ENCODE measurements at places on chromosomes 7 and 10.

DNA sequence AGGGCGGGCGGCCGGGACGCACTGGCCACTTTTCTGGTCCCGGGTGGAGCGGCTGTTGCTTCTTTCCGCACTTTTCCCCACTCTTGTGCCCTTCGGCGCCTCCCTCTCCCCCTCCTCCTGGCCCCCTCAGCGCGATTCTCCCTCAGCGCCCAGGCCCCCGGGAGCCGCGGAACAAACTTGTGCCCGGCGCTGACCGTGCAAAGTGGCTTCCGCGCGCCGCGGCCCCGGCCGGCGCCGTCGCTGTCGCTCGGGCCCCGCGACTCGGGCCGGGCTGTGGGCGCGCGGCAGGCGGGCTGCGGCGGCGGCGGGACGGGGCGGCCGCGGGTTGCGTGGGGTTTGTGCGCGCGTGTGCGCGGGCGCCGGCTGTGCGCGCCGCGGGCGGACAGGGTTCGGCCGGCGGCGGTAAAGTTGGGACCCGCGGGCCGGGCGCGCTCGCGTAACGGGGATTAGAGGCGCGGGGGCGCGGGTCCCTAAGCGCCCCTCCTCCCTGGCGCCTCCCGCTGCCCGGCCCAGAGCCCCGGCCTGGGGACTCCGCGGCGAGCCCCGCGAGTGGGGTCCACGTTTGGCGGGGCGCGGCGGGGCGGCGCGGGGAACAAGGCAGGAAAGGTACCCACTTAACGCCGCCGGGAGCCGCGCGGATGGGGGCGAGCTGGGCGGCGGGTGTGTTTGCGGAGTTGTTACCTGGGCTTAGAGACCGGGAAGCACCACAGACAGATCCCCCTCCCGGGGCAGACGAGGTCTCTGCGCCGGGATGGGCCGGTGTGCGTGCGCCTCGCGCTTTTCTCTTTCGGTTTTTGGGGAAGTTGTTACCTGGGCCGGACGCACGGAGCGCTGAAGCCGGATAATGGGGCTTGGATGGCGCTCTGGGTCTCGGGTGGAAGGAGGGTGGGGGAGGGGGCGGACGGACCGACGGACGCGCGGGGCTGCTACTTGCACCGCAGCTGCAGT is 860 bp downstream of the ZEB1 start:
- DNase-seq, result peak; percentile 23

DNA sequence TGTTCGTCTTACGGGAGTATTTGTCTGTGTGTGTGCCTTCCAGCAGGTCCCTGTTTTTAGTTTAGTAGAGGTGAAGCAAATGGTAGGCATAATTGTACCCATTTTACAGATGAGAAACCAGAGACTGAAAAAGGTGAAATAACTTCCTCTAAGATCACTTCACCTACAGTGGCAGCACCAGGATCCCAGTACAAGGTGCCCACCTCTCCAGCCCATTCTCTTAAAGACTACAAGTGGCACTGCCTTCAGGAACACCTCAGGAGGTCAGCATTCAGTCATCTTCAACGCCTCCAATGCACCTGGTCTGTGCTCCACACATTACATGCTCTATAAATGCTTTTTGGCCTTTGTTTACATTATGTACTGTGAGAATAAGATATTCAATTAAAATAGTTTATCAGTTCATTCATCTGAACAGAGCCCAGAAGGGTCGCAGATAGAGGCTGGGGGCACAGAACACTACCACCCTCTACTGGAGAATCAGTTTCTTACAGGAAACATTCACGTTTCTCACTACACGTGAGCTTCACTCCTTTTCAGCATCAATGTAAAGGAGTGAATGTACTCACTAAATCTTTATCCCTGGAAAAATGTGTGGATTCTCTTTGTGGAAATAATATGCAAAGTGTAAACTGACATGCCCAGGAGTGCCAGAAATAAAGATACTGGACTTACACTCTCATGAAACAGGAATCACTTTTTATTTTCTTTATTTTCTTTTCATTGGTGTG is 45.5 kb upstream of the ABLIM1 start:
- no peak for DNase-seq

- no peak for DNase-seq
Observed at GRCh38 chr10:46287846-46288477, 1.2 kb downstream of the ANTXRL start.

DNA sequence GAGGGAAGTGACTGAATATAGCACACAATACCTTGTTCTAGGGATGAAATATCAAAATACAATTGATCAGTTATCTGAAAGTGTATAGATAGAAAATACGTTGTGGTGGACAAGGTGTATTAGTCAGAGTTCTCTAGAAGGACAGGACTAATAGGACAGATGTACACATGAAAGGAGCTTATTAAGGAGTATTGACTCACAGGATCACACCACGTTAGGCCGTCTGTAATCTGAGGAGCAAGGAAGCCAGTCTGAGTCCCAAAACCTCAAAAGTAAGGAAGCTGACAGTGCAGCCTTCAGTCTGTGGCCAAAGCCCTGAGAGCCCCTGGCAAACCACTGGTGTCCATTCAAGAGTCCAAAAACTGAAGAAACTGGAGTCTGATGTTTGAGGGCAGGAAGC is 406.1 kb downstream of the MDFIC start:
- DNase-seq, result no peak

DNA sequence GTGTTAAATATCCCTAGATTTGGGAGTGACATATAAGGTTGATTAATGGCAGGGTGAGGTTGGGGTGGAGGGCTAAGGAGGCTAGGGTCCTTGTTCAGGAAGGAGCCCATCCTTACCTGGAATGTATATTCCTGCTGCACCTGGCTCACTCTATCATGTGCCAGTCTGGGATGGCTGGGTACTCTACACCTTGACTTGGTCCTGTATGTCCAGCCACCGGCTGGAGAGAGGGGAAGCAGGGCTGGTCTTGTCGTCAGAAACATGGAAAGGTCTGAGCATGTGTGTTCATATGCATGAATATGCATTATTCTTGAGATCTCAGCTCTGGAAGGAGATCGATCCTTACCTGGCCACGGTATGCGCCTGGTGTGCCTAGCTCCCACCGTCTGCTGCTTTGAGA is 33.2 kb downstream of the TMEM270 start:
- no peak for DNase-seq

GRCh38 chr10:45376371-45376801 is 2.4 kb downstream of the ALOX5 start:
- DNase-seq, result no peak

- DNase-seq, result no peak
Observed at GRCh38 chr7:134741907-134742635, 37.4 kb upstream of the CALD1 start.

- no peak for DNase-seq
Observed at GRCh38 chr7:100407285-100408180, 21.0 kb downstream of the ZCWPW1 start.

GRCh38 chr7:130957137-130957513 is 223.1 kb upstream of the KLF14 start:
- DNase-seq, result no peak

DNA sequence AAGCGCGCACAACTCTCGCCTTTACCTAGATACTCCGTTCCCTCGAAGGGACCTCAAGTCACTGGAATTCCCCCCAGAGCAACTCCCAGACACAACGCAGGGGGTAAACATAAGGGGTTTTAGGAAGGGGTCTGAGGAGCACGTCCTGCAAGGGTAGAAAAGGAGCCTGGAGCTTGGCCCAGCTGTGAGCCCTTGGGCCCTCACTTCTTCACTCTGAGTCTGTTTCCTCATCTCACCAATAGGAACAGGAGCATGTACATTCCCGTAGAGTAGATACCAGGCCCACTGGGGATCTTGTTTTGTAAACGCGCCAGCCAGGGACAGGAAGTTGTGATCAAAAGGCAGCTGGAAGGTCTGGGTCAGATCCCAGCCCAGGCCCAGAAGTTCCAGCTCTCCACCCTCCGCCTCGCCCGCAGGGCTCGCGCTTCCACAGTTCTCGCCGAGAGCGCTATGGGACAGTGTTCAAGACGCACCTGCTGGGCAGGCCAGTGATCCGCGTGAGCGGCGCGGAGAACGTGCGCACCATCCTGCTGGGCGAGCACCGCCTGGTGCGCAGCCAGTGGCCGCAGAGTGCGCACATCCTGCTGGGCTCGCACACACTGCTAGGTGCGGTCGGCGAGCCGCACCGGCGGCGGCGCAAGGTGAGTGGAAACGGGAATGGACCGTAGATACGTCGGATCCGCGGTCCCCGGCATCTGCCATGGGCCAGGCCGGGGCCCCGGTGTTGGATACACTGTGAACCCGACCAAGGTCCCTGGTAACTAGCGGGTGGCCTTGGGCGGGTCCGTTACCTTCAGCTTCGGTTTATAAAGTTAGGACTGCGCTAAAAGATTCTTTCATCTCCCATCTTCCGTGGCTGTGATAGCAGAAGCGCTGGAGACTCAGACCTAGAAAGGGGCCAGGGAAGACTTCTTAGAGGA is 1.3 kb downstream of the CYP26C1 start:
- no peak for DNase-seq

- DNase-seq, result no peak
Observed at GRCh38 chr10:98396096-98397063, 18.6 kb downstream of the PYROXD2 start.

DNA sequence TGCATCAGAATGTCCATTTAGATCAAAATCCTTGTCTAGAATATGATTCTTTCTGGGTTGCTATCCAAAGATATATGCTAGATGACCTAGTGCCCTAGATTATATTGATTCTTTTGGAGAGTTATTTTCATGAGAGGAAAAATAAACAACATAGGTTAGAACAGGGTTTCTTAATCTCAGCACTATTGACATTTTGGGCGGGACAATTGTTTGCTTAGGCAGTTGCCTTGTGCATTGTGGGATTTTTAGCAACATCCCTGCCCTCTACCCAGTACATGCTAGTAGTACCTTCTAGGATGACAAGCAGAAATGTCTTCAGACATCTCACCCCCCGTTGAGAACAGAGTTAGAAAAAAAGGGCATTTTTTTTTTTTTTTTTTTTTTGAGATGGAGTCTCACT is 25.1 kb upstream of the LAMB1 start:
- DNase-seq, result no peak

DNA sequence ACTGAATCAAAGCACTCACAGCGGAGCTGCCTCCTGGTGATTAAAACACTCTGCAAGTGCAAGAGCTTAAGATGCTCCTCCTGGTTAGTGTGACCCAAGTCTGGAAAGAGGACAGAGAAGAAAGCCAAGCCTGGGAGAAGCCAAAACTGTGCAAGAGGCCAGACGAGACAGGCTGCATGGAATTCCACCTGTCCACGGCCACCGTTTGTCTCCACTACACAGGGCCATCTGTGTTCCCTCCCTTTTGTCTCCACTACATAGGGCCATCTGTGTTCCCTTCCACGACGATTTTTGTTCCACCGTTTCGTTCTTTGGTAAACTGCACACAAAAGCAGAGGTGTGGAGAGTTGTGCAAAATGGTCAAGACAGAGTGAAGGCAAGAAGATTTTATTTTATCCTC is 233.0 kb downstream of the DIP2C start:
- no peak for DNase-seq

All from stimulated activated CD4-positive, alpha-beta T cell treated with anti-CD3 and anti-CD28 coated beads, Interleukin-12 subunit alpha, Interleukin-12 subunit beta, amount 100 ng/mL, for 24 hours (primary cell).